ENCODE measurements at places on chromosomes 6 and 20. TPM values are rescaled to one million over a fixed set of nuclear protein-coding genes. Genes with fewer than 3 reads are reported as not detected.
A peak's percentile ranks its signal among the peaks of the same experiment; 100 is the strongest.

Gene KCNK16
- total RNA-seq: not detected

Gene MOXD1
- total RNA-seq: 2.0 TPM

Gene ZC2HC1B
- total RNA-seq: not detected

Gene ADGRF5
- total RNA-seq: 34.1 TPM

Gene HS3ST5
- not detected for total RNA-seq

Gene SYNCRIP
- total RNA-seq: 72.6 TPM

Gene BHLHE23
- not detected for total RNA-seq

Gene MMP24
- total RNA-seq: 0.09 TPM

Gene PRDM1
- 0.47 TPM for total RNA-seq

Gene SLC25A27
- 20.3 TPM for total RNA-seq

Gene SSTR4
- not detected for total RNA-seq

DNA sequence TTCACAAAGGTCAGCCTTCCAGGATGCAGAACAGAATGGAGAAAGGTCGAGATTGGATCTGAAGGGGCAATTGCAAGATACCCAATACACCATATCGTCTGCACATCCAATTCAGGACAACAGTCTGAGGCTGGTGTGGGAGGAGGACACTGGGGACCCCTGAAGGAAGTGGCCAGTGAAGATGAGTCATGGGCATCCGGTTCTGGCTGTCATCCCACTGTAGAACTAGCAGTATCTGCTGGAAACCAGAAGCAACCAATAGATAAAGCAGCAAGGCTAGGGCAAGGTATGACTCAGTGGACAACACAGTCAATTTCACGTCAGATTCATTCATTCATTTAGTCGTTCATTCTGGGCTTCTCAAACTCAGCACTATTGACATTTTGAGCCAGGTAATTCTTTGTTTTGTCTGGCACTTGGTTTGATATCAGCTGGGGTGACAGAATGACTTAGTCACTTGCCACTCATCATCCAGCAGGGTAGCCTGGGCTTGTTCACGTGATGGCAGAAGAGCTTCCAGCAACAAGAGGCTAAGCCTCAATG is 30.3 kb upstream of the SHLD1 start:
- no peak for DNase-seq

- no peak for DNase-seq
Measured at GRCh38 chr6:80566361-80566760, 459.9 kb downstream of the BCKDHB start.

DNA sequence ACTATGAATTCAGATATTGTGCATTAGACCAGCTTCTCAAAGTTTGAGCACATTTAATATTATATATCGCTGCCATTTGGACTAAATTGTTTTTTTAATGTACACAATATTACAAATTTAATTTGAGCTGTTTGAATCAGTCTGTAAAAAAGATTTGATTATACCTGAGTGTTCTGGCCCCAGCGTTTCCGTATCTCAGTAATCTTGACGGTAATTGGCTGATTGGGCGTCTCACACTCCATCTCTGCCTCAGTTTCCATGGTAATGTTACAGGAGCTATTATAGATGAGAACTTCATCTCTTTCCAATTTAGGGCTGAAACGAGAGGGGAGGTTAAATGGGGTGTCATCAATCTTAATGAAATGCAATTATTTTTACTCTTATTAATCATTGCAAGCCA is 77.3 kb downstream of the PKHD1 start:
- DNase-seq: no peak

GRCh38 chr6:53744321-53744720 is 50.5 kb upstream of the LRRC1 start:
- DNase-seq: no peak

DNA sequence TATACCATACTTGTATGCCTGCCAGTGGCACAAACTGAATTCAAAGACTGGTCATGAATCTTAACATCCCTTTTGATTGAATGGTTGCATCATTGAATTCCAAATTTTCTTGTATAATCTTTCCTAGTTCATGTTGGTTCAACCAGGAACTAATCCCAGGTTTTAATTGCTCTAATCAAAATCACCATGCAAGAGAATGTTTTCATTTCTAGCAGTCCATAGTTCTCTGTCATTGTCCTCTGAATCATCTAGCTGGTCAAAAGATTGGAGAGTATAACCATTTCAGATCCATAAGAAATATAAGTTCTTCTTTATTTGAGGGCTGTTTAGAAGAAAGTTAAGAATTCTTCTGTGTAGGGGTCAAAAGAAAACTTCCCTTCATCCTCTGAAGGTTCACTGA is 57.2 kb downstream of the ZNF292 start:
- DNase-seq: no peak

DNA sequence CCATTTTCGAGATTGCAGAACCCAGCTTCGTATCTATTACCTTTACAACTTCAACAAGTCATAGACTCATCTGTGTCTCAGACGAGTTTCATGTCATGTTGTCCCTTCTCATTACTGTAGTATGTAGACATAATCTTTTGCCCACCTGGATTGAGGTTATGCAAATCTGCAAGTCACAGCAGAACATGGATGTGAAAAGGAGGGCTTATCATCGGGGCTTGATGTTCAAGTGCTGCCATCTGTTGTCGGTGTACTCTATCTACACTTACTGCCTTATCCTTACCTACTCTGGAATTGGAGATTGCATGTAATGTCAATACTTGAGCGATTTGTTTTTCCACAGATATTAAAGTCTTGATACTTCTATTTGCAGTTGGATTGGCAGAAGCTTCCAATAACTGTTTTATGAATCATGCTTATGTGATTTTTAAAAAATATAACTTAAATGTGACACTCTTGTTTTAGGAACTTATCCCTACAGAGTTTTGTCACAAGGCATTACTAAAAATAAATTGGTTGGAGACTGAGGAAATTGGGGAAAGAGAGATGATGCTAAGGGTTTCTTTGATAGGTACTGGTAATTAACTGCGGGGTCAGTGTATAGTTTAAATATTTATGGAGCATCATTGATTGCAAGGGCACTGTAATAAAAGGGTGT is 3.0 kb upstream of the GOPC start:
- no peak for DNase-seq

GRCh38 chr6:122008101-122008999 is 391.1 kb upstream of the HSF2 start:
- DNase-seq: peak; percentile 13

- DNase-seq: peak; percentile 81
Measured at GRCh38 chr6:26240157-26241032, 124.6 kb upstream of the BTN3A2 start.

- no peak for DNase-seq
Measured at GRCh38 chr6:135642912-135643311, 145.4 kb upstream of the AHI1 start.

DNA sequence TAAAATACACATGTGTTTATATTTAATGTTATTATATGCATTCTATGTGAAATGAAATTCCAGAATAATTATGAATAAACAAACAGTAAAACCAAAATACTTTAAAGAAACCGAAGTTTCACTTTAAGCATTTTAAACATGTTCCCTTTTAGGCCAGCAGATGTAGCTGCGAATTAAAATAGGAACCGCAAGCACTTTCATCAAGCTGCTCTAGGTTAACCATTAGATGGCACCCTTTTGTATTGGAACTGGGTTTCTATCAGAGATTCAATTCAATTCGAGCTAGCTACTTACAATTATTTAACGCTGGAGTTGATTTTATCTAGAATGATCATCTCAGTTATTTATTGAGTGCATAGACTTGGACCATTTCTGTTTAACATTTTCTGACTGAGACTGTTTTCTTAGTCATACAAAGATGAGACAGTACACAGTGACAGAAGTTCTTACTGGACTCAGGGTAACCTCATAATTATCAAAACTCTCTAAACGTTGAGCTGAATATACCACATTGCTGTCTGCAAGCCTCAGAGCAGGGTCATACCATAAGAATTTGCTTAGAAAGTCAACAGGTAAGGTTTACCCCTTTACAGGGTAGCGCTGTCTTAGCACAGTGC is 8.5 kb downstream of the TMEM242 start:
- DNase-seq: no peak

GRCh38 chr20:47699818-47700217 is 85.5 kb downstream of the SULF2 start:
- DNase-seq: no peak

DNA sequence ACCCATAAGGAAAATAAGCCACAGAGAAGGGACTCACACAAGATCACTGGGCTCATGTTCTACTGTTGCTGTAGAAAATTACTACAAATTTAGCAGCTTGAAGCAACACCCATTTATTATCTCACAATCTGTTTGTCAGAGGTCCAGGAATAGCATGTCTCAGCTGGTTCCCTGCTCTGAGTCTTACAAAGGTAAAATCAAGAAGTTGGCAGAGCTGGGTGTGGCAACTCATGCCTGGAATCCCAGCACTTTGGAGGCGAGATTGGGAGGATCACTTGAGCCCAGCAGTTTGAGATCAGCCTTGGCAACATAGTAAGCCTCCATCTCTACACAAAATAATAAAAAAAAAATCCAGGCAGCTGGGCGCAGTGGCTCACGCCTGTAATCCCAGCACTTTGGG is 28.5 kb upstream of the ZNF831 start:
- no peak for DNase-seq

GRCh38 chr6:130337534-130337933 is 28.3 kb upstream of the TMEM200A start:
- DNase-seq: no peak

DNA sequence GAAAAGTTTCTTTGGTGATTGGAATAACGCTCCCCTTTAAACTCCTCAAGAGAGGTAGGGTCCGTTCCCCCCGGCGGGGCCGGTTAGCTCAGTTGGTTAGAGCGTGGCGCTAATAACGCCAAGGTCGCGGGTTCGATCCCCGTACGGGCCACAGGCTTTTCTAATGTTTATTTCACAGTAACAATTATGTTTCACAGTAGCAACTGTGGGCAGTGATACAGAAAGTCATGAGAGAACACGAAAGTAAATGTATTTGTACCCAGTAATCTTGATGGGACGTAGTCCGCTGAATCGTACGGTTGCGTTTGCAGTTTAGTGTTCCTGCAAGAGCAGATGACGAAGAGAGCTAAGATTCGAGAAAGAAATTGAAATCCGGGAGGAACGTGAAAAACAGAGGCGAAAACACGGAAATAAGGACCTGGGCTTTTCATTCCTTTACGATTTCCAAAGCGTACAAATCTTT is 505.5 kb downstream of the PRIM2 start:
- no peak for DNase-seq

GRCh38 chr20:63696306-63696627 is 185 bp upstream of the TNFRSF6B start:
- no peak for DNase-seq

DNA sequence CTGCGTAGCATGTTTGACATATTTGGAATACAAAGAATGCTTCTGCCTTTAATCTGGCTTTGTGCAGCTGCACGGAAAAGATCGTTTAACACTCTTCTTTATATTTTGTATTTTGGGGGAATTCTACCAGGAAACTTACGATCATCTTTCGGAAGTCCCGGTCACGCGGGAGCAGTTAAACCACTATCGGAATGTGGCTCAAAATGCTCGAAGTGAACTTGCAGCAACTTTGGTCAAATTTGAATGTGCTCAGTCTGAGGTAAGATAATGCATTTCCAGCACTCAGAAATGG is 42.3 kb downstream of the CCDC170 start:
- DNase-seq: no peak

DNA sequence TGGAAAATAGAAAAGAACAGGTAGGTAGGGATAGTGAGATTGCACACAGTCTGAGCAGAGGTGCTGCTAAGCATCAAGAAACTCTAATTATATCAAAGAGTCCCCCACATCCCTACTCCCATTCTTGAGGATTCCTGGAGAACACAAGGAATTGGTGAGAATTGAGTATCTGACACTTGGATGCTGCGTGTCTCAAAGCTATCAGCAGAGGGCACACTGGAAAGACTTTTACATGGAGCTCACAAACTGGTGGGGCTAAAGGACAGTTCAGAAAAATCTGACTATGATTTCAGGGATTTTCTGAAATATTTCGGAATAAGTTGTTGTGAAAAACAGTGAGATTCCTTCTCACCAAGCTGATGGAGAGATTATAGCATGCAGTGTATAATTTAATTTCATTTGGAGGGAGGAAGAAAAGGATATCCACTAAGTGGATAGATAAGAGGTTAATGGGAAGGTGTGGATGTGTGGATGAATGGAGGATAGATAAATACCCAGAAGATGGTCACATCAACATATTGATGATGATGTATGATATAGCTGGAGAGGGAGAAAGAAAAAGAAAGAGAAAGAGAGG is 215.4 kb upstream of the DEFB112 start:
- DNase-seq: no peak

DNA sequence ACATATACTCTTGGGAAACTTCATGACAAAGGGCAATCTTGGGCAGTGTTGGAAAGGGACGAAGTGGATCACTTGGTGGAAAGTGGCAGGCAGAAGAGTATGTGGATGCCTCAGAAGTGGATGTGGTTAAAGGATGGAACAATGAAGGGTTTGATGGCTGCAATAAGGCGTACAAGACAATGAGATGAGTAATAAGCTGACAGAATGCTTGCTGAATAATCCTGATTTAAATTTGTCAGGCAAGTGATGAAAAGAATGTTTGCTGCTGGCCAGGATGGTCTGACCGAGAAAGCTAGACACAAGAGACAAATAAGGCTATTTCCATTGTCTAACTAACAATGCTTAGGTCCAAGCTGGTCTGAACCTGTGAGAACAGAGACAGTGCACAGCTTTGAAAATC is 61.6 kb upstream of the CEP85L start:
- DNase-seq: no peak

GRCh38 chr6:17032590-17032987 is 69.3 kb upstream of the STMND1 start:
- DNase-seq: no peak

GRCh38 chr6:132800656-132801055 is 2.2 kb upstream of the SLC18B1 start:
- DNase-seq: no peak

DNA sequence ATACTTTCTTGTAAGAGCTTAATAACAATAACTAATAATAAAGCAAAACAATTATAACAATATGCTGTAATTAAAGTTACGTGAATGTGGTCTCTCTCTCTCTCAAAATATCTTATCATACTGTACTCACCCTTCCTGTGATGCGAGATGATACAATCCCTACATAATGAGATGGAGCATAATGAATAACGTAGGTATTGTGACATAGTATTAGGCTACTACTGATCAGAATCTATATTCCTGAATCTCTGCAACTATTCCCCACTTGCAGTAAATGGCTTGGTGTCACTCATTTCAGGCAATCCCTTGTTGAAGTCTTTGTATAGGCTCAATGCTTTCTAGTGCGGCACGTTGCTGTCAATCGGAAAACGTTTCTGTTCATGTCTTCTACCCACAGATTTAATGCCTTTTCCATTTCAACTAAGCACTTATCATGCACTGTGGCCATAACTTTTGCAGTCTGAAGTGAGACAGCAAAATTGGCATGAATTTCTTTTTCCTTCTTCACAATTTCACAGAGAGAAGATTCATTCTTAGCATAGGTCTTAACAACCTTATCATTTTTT is 32.3 kb downstream of the MOXD1 start:
- DNase-seq: no peak

DNA sequence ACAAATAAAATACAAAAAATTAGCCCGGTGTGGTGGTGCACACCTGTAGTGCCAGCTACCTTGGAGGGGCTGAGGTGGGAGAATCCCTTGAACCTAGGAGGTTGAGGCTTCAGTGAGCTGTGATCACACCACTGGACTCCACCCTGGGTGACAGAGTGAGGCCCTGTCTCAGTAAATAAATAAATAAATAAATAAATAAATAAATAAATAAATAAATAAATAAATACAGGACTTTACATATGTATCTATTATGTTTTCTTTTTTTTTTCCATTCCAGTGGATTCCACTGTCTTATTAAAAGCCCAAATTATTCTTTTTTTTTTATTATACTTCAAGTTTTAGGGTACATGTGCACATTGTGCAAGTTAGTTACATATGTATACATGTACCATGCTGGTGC is 41.1 kb upstream of the ENPP5 start:
- no peak for DNase-seq
